Midbrain (tissue), 1 donor: ENCODE measurements at places on chromosomes 7 and 10.

- no peak for DNase-seq
These were observed 58.7 kb upstream of the PRPS1L1 start for GRCh38 chr7:18086165-18087025.

GRCh38 chr10:119371704-119372663 lies 164.6 kb downstream of the GRK5 start:
- no peak for DNase-seq

- DNase-seq: no peak
These were observed 214.0 kb downstream of the MDFIC start for GRCh38 chr7:115135769-115136410.

DNA sequence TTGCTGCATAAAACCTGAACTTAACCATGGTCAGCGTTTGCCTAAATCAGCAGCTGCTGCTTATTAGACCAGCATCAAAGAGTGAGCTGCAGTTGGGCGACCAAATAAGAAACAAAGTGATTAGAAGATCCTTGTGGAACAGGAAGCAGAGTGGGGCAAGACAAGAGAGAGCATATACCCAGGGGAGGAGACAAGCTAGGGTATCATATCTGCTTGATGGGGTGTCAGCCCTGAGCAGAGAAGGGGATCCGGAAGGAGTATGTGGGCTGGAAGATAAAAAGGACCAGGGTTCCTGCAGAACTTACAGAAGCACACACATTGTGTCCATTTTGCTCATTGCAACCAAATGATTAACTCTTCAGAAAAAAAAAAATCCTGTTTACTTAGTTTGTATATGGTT lies 213.6 kb downstream of the CELF2 start:
- DNase-seq: no peak

GRCh38 chr7:148589640-148590039 lies 926 bp upstream of the C7orf33 start:
- no peak for DNase-seq
